ENCODE measurements at places on chromosomes 11 and 22.
A peak's percentile ranks its signal among the peaks of the same experiment; 100 is the strongest.

DNA sequence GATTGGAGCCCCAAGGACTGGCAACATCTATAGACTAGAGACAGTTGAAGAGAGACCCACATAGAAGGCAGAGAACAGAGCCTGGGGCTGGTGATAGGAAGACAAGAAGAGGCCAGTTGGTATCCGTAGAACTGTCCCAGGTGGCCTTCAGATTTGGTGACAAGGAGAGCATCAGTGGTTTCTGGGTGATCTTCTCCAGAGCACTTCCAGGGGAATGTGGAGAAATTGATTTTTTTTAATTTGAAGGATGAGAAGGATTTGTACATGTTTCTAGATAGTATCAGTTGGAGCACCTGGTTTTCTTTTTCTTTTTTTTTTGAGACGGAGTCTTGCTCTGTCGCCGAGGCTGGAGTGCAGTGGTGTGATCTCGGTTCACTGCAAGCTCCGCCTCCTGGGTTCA is 14.8 kb downstream of the SLC3A2 start:
- no peak for DNase-seq

GRCh38 chr22:41914611-41915034 is 251 bp downstream of the SHISA8 start:
- no peak for DNase-seq

DNA sequence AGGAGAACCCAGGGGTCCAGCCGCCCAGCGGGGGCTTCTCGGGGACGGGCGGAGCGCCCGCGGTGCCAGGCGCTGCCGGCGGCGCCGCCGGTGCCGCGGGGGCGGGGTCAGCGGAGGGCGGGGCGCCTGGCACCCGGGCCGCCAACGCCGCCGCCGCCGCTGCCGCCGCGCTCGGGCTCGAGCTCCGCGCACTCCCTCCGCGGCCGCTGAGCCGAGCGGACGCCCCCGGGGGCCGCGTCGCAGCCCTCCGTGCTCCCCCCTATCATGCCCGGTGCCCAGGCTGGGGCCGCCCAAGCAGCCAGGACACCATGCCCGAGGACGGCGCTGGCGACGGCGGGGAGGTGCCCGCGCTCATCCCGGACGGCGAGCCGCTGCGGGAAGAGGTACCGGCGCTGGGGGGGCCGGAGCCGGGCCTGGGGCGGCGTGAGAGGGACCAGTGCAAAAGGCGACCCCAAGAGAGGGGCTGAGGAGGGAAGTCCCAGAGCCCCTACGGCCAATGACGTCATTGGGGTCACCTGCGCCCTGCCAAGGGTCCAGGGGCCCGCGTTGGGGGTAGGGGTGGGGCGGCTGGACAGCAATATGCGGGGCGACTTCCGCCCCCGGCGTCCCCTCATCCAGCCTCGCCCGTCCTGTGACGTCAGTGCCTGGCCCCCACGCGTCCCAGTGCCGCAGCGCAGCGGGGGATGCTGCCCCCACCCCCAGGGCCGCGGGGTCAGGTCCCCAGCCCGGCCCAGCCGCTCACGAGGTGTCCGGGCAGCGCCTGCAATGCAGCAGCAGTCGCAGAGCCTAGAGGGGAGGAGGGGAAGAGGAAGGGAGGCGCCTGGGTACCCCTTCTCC is at the start of gene TMEM151A:
TMEM151A (plus strand) TSS at position 189 of the 837 bp plus-strand sequence; CDS start at position 309, 120 bp downstream.
- no peak for DNase-seq

DNA sequence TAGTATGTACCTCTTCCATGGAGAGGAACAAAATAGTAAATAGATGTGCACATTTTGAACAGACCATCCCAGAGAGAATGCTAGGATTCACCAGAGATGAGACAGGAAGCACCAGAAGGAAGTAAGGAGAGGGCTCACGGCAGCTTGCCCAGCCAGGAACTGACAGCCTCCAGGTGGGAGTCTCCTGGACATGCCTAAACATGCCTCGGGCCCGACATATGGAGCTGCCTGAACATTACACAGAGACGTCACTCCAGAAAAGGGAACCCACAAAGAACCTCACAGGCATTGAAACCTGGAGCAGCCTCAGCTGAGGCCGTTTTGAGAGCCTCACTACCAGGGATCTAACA is 67.4 kb downstream of the BRD1 start:
- DNase-seq: no peak

- DNase-seq: no peak
These were observed 19.1 kb downstream of the IRAG1 start for GRCh38 chr11:10674440-10674855.

- DNase-seq: no peak
These were observed 276.1 kb upstream of the NCAM1 start for GRCh38 chr11:112685111-112685510.

- DNase-seq: no peak
These were observed 4.1 kb downstream of the GNAZ start for GRCh38 chr22:23074451-23074850.

- DNase-seq: no peak
These were observed 13.2 kb downstream of the UEVLD start for GRCh38 chr11:18575361-18575760.

DNA sequence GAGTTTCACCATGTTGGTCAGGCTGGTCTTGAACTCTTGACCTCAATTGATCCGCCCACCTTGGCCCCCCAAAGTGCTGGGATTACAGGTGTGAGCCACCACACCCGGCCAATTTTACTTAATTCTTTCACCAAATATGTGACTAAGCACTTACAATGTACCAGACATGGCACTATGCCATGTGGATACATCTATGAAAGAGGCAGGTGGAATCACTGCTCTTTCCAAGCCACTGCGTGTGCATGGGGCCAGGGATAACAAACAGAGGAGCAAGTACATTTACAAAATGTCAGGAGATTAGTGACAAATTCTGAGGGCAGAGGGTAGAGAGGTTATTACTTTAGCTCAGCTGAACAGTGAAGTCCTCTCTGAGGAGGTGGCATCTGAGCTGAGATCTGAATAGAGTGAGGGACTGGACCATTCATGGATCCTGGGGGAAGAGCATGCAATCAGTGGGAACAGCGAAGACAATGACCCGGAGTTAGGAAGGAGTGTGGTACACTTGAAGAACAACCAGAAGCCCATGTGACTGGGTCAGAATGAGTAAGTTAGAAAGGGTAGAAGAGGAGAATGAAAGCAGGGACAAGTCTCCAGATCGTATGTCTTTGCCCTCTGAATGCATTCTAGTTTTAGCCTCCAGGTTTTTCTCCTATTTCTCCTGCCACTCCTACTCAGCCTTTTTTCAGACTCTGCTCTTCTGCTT is 38.3 kb upstream of the GRAMD1B start:
- DNase-seq: no peak

- no peak for DNase-seq
These were observed 81.1 kb downstream of the DGCR2 start for GRCh38 chr22:19040888-19041703.

- no peak for DNase-seq
These were observed 10.1 kb downstream of the LIN7C start for GRCh38 chr11:27496461-27496860.

DNA sequence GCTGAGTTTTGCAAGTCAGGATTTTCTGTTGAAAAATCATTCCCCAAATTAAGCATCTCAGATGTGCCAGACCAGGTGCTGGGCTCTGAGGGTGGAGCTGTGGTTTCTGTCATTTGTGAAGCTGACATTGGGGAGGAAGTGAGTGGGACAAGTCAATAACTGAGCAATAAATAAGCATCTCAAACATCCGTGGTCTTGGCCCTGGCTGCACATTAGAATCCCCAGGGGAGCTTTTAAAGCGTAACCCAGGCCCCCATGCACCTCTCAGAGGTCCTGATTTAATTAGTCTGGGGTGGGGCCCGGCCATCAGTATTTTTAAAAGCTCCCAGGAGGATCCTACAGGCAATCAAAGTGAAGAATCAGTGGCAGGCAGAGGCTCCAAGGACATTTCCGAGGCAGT is 420.0 kb downstream of the MN1 start:
- no peak for DNase-seq

- DNase-seq: peak; percentile 87
These were observed 6.0 kb upstream of the RAB3IL1 start for GRCh38 chr11:61923166-61924063.

- DNase-seq: no peak
These were observed 14.2 kb downstream of the SAAL1 start for GRCh38 chr11:18091731-18092130.

GRCh38 chr11:2954263-2954662 is 25.0 kb upstream of the PHLDA2 start:
- no peak for DNase-seq

- DNase-seq: no peak
These were observed 31.1 kb downstream of the ZC3H7B start for GRCh38 chr22:41332217-41332939.

All from smooth muscle cell of the brain vasculature (primary cell).